NCI-H1092 treated with DMSO at 0.1 percent for 48 hours (cell line): ENCODE measurements at places on chromosomes 12 and 14.

DNA sequence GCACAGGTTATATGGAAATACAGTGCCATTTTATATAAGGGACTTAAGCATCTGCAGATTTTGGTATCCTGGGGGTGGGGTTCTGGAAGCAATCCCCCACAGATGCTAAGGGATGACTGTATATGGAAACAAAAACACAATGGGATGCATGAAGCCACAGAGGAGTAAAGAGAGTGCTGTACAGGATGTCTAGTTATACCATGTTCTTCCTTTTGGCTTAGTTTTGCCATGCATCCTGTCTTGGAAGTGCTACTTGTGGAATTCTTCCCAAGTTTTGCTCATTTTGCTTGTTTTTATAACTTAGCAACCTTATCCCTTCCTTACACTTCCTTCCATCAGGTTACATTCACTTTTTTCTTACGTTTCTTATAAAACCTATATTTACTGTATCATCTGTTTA lies 55.6 kb downstream of the TRMT5 start:
- DNase-seq = no peak

DNA sequence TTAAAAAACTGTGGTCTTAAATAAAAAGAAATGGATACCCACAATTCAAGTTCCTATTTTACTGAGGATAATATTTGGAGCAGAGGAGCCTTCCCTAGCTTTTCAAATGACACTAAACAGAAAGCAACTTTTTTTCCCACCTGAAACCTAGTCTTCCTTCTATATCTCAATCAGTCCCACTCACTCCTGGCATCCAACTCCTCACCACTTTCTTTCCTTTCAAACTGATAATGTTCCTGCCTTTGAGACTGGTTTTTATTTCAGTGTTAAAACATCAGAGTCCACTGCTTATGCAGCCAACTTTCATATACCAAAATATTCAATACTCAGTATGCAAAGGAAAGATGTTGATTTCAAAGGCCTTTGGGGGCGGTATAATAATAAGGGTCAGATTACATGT lies 225.6 kb downstream of the GXYLT1 start:
- no peak for DNase-seq

DNA sequence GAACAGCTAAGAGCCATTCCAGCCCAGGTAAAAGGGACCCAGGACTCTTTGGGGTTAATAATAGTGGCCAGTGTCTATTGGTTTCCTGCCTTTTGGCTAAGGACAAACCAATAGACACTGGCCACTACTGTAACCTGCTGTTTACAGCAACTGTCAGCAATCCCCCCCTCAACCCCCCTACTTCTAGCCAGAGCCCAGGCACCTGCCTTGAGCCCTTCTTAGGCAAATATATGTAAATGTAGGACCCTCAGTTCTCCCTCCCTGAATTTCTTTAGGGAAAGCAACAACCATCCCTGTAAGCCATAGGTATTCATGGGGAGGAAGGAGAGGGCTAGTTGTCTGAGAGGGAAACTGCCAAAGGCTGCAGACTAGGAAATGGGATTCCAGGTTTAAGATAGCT lies 22.3 kb downstream of the HOXC4 start:
- no peak for DNase-seq

- peak; percentile 16 for DNase-seq
Measured at GRCh38 chr14:51004801-51005526, 60.7 kb upstream of the PYGL start.

DNA sequence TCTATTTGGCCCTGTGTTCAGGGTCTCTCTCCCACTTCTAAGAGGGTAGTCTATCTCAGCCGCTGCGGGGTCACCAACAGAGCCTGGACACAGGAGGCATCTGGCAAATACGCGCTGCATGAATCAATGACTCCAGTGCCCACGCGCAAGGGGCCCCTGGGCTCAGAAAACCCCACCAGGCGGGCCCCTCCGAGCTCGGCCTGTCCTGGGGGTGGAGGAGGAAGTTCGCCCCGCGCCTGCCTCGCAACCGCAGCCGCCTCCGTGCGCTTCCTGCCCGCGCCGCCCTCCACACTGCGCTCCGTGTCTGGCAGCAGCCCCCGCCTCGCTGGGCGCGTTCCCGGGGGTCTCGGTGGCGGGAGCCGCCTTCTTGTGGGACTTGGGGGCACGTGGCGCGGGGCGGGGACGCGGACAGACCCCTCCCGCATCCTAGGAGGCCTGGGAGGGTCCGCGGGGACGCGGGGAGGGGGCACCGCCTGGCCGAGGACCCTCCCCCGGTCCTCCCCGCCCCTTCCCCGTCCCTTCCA lies 811 bp upstream of the FBRSL1 start:
- DNase-seq = no peak

DNA sequence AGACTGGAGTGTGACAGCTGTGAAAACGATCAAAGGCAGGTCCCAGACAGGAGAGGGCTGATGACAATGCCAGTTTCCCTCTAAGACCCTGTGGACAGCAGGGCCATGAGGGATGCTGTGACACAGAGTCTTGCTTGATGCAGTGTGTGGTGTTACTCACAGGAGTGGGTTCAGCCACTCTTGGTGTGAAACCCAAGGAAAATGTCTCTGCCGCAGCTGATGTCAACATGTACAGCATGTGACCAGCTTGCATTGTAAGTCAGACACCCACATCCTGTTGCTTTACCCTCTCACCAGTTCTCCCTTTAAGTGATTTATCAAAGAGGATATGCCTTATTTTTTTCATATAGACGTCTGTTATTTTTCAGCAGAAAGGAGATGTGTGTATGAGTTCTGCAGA lies 268.6 kb downstream of the BTG1 start:
- no peak for DNase-seq

- no peak for DNase-seq
Measured at GRCh38 chr12:77667101-77667500, 163.6 kb upstream of the NAV3 start.
